ENCODE measurements at places on chromosomes 16 and 17.

GRCh38 chr17:31250229-31250628 is 46.8 kb downstream of the OMG start:
- DNase-seq = no peak

- DNase-seq = no peak
These were observed 190.3 kb downstream of the CPPED1 start for GRCh38 chr16:12613131-12613991.

DNA sequence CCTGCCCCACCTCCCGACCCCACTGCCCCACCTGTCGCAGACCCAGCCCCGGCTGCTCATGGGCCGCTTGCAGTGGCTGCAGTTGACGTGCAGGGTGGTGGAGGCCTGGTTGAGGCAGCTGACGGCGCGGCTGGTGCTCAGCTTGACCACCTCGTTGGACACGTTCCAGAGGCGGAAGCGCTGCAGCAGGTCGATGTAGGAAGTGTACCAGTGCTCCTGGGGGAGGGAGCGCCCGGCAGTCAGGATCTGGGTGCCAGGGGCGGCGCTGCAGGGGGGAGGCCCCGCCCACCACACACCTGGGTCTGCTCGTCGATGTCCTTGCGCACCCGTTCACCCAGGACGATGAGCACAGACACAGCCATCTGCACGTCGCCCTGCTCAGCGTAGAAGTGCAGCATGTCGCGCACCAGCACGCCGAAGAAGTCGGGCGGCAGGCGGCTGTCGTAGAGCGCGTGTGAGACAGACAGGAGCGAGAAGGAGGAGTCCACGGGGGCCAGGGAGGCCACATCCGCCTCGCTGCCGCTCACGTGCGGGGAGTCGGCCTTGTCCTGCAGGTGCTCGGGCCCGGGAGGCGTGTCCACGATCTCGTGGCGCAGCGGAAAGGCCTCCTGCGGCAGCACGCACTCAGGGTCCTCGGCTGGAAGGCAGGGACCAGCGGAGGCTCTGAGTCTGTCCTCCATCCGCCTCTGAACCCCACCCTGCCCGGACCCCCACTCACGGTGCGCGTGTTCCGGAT is 995 bp upstream of the JMJD8 start:
- DNase-seq = no peak

DNA sequence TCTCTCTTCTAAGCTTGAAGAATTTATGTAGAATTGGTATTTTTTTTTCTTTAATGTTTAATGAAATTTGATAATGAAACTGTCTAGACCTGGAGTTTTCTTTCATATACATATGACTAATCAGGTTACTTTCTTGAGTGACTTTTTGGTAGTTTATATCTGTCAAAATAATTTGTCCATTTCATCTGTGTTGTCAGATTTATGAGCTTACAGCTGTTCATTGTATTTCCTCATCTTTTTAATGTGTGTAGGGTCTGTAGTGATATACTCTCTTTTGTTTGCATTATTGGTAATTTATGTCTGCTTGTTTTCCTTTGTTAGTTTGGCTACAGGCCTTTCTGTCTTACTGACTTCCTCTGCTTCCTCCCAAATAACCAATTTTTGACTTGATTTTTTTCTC is 55.7 kb downstream of the TAOK1 start:
- DNase-seq = no peak
